ENCODE measurements at places on chromosomes 7 and 10.

- H3K36me3 ChIP-seq, result peaks cover 6% of the 10 kb centered on the region
- H3K4me1 ChIP-seq, result no peaks in the 10 kb centered on the region
- no peak overlapping the region for H3K4me3 ChIP-seq
These were observed 286.6 kb downstream of the ELMO1 start for GRCh38 chr7:37162106-37162505.

DNA sequence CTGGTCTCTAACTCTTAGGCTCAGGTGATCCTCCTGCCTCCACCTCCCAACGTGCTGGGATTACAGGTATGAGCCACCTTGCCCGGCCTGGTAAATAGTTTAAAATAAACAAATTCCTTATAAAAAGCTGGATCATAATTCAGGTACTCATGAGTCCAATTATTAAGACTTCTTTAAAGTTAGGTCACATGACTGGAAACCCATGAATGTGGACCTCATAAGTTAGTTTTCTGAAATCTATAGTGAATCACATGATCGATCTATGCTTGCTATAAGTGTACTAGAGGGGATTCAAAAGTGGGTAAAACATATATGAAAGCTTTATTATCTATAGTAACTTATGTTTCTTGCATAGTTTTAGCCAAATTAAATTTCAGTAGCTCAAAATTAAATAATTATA is 14.3 kb downstream of the NT5C3A start:
- H3K27me3 ChIP-seq, result no peaks in the 10 kb centered on the region
- DNase-seq, result no peak
- H3K36me3 ChIP-seq, result peaks cover 3% of the 10 kb centered on the region
- no peak overlapping the region for H3K4me3 ChIP-seq
- peaks cover 20% of the 10 kb centered on the region for H3K4me1 ChIP-seq

- no peak overlapping the region for H3K27ac ChIP-seq
- peaks cover 7% of the 10 kb centered on the region for H3K36me3 ChIP-seq
- no peak overlapping the region for H3K4me3 ChIP-seq
- DNase-seq, result peak; percentile 54
- no peaks in the 10 kb centered on the region for H3K27me3 ChIP-seq
These were observed 4.8 kb upstream of the CHN2 start for GRCh38 chr7:29189743-29190201.

DNA sequence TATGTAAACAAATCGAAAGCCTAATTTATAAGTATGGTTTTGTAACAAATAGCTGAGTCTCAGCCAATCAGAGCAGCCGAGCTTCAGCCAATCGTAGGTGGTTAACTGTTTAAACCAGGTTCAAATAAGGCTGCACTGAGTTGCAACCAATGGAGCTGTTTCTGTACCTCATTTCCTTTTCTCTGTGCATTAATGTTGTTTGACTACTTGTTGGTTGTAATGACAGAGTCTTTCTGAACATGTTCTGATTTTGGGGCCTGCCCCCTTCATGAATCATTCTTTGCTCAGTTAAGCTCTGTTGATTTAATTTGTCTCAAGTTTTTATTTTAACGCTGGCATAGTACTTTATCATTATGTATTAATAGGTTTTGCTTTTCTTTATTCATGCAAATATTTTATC is 14.6 kb downstream of the OTUD1 start:
- no peak for DNase-seq
- peaks cover 5% of the 10 kb centered on the region for H3K36me3 ChIP-seq
- peaks cover 10% of the 10 kb centered on the region for H3K4me1 ChIP-seq

GRCh38 chr7:22417841-22418240 is 60.9 kb upstream of the RAPGEF5 start:
- H3K27ac ChIP-seq, result no peak overlapping the region
- no peak for DNase-seq
- H3K27me3 ChIP-seq, result peaks cover 5% of the 10 kb centered on the region
- H3K36me3 ChIP-seq, result no peaks in the 10 kb centered on the region

DNA sequence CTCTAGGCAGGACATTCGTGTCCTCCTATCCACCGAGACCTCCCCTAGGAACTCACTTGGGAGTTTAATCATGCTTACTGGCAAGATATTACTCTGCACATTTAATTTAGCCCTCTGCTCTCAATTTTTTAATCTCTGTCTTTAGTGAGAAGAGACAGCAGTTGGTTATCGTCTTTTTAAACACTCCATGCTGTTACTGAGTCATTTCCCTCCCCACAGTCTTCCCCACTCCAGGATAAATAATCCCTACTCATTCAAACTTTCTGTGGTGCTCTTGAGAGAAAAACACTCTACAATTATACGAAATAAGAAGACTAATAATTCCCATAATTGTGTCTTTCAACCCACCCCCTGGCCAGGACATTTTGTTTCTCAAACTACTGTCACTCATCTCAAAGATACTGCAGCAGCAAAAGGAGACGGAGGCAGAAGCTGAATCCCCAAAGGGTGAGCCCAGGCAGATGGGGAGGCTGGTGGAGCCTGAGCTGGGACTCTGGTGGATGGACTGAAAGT is 84.2 kb downstream of the ANK3 start:
- no peaks in the 10 kb centered on the region for H3K27me3 ChIP-seq
- no peak overlapping the region for H3K27ac ChIP-seq
- H3K36me3 ChIP-seq, result no peaks in the 10 kb centered on the region
- peaks cover 1% of the 10 kb centered on the region for H3K4me1 ChIP-seq

- no peaks in the 10 kb centered on the region for H3K36me3 ChIP-seq
- peaks cover 7% of the 10 kb centered on the region for H3K27me3 ChIP-seq
- no peak overlapping the region for H3K27ac ChIP-seq
- H3K4me3 ChIP-seq, result no peak overlapping the region
- no peak for DNase-seq
- peaks cover 4% of the 10 kb centered on the region for H3K4me1 ChIP-seq
These were observed 16.4 kb upstream of the SNX10 start for GRCh38 chr7:26275213-26275612.

DNA sequence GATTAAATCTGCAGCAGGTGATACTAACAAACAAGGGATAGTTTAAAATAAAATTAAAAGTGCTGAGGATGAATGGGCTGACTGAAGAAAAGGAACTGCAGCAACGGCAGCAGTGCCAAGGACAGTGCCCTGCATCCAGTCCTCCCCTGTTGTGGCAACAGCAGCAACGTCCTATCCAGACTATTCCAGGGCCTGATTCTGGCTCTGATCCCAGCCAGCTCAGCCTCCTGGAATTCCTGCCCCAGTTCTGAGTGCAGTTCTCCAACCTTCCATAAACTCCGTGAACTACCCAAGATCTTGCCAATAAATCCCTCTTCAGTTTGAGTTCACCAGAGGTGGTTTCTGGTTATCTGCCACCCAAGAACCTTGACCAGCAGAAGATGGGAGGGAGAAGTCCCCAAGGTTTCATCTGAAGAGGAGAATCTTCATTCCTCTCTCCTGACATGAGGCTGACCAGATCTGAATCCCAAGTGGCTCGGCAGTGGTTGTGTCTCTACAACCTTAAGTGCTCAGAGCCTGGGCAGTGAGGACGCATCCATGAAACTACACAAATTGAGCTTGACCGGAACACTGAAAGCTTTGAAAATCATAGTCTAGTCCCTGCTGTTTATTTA is 115.8 kb downstream of the SORBS1 start:
- H3K27ac ChIP-seq, result no peak overlapping the region
- peaks cover 6% of the 10 kb centered on the region for H3K4me1 ChIP-seq
- no peak overlapping the region for H3K4me3 ChIP-seq
- no peak for DNase-seq

DNA sequence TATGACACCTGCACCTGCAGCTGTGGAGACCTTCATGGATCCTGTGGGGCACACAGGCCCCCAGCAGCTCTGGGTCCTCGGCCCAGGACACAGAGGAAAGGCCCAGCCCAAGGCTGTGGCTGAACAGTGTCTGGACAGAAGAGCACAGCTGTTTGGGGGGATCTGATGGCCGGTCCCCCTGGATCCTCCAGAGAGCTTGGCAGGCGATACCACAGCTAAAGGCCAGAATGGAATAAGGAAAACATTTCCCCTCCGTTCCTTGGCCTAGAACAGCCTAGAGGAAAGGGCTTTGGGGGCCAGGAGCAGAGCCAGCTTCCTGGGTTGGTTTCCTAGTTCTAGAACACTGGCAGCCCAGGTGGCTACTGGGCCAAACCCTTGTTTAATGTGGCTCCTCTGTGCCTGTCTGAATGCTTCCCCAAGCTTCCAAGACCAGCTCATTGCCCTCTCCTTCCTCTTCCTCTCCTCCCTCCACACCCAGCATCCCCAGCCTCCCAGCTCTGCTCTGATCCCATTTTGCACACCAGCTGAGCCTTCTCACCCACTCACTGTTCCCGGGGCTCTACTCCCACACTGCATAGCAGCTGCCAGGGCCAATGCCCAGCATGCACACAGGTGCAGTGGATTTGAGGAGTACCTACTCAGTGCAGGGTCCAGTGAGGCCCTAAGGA is 46.9 kb downstream of the GPAM start:
- H3K4me3 ChIP-seq, result no peak overlapping the region
- no peaks in the 10 kb centered on the region for H3K36me3 ChIP-seq
- no peak overlapping the region for H3K27ac ChIP-seq
- H3K4me1 ChIP-seq, result peaks cover 3% of the 10 kb centered on the region
- DNase-seq, result no peak

- no peak for DNase-seq
- no peaks in the 10 kb centered on the region for H3K27me3 ChIP-seq
These were observed 765.9 kb downstream of the GRM8 start for GRCh38 chr7:126486806-126487205.

DNA sequence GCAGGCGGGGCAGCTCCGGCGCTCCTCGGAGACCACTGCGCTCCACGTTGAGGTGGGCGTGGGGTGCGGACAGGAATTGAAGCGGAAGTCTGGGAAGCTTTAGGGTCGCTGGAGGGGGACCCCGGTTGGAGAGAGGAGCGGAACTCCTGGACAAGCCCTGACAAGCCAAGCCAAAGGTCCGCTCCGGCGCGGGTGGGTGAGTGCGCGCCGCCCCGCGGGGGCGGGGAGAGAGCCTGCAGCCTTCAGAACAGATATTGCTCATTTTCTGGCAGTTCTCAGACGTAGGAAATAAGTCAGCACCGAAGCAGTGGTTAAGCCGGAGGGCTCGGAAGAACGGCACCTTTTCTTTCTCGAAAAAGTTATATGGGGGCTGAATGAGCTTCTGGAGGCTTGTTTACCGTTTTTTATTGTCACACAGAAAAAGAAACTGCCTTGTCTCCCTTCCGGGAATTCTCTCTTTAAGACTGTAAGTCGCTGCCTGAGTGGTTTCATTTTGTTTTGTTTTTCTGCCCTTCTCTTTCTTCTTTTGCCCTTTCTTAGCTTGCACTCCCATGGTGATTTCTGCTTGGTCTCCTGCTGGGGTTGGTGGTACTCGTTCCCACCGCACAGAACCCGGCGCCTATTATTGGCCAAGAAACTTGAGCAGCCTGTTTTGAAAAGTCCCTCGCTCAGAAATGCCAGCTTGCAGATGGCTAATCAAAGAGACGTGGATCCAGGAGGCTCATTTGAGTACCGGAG is 732 bp downstream of the FAS start:
- peak overlapping the region; percentile 97 for H3K27ac ChIP-seq
- no peaks in the 10 kb centered on the region for H3K27me3 ChIP-seq
- peaks cover 44% of the 10 kb centered on the region for H3K36me3 ChIP-seq

DNA sequence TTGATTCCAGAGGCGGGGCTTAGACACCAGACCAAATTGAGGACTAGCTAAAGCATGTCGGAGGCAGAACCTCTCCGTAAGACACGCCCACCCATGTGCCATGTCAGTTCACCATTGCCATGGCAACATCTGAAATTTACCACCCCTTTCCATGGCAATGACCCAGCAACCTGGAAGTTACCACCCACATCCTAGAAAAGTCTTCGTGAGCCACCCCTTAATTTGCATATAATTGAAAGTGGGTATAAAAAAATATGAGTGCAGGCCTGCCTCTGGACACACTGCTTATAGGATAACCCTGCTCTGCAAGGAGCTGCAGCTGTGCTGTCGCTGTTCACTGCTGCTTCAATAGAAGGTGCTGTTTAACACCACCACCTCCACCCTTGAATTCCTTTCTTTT is 28.0 kb downstream of the TMEM270 start:
- H3K4me3 ChIP-seq, result no peak overlapping the region
- peaks cover 2% of the 10 kb centered on the region for H3K36me3 ChIP-seq
- no peaks in the 10 kb centered on the region for H3K4me1 ChIP-seq
- peaks cover 36% of the 10 kb centered on the region for H3K27me3 ChIP-seq
- no peak overlapping the region for H3K27ac ChIP-seq
- no peak for DNase-seq

GRCh38 chr7:91571601-91572000 is 307.4 kb downstream of the FZD1 start:
- no peak overlapping the region for H3K4me3 ChIP-seq
- H3K36me3 ChIP-seq, result no peaks in the 10 kb centered on the region
- no peak for DNase-seq
- no peaks in the 10 kb centered on the region for H3K27me3 ChIP-seq

DNA sequence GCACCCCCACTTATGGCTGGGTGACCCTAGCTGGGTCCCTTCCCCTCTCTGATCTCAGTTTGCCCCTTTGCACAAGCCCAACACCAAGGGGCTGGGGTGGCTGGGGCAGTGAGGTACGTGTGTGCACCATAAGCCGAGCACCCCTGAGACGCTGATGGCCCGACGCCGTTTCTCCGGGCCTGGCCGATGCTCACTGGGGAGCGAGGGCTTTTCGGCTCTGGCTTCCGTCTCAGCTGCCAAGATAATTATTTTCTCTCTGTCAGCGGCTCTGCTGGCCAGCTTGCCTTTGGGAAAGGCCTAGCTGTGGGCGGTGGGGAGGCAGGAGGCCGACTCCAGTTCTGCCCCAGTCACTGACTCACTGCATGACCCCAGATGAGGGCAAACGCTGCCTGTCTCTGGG is 91.0 kb downstream of the ZMIZ1 start:
- peaks cover 2% of the 10 kb centered on the region for H3K36me3 ChIP-seq
- no peak overlapping the region for H3K27ac ChIP-seq
- no peak overlapping the region for H3K4me3 ChIP-seq
- peaks cover 7% of the 10 kb centered on the region for H3K4me1 ChIP-seq

GRCh38 chr10:70884741-70885140 is 3.6 kb downstream of the PCBD1 start:
- peaks cover 13% of the 10 kb centered on the region for H3K36me3 ChIP-seq
- H3K4me1 ChIP-seq, result peaks cover 3% of the 10 kb centered on the region
- H3K27ac ChIP-seq, result peak overlapping the region; percentile 44

- peaks cover 26% of the 10 kb centered on the region for H3K27me3 ChIP-seq
- H3K27ac ChIP-seq, result no peak overlapping the region
- H3K4me1 ChIP-seq, result peaks cover 4% of the 10 kb centered on the region
- no peak overlapping the region for H3K4me3 ChIP-seq
These were observed 4.7 kb downstream of the UBTD1 start for GRCh38 chr10:97503406-97503805.

DNA sequence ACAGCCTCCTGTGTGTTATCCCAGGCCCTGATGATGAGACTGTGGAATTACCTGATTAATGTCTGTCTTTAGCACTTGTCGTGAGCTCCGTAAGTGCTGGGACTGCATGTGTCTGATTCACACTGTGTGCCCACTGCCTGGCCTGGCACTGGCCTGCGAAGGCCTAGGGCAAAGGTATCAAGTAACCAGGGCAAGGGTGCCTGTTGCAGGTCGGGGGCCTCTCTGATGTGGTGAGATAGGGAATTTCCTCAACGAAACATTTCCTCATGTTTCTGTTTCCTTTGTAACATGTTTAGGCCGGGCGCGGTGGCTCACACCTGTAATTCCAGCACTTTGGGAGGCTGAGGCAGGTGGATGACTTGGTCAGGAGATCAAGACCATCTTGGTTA is 50.4 kb downstream of the LHPP start:
- no peak overlapping the region for H3K4me3 ChIP-seq
- no peaks in the 10 kb centered on the region for H3K4me1 ChIP-seq
- DNase-seq, result no peak
- no peaks in the 10 kb centered on the region for H3K27me3 ChIP-seq
- H3K36me3 ChIP-seq, result no peaks in the 10 kb centered on the region

GRCh38 chr7:134454277-134454676 is 4.6 kb downstream of the AKR1B1 start:
- peak overlapping the region; percentile 39 for H3K27ac ChIP-seq
- no peaks in the 10 kb centered on the region for H3K27me3 ChIP-seq
- peak overlapping the region; percentile 7 for H3K4me3 ChIP-seq
- H3K4me1 ChIP-seq, result peaks cover 41% of the 10 kb centered on the region
- no peak for DNase-seq

Measured in effector memory CD8-positive, alpha-beta T cell (primary cell).